ENCODE measurements at places on chromosomes 5 and 9.

DNA sequence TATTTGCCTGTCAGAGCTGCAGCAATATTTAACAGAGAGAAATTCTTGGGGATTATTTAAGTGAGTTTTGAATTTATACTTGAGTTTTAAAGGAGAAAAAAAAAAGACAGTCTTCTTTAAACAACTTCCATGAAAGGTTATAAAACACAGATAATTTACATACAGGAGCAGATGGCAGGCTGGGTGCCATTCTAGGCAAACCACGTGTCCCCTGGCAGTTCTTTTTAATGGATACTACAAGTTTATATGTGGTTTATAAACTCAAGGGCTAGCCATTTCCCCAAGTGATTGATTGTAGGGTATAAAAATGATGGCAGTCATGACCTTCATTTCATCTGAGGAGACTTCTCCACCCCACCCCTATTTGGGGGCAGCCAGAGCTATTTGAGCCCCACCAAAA is 166.6 kb downstream of the FSTL4 start:
- no peak for DNase-seq

DNA sequence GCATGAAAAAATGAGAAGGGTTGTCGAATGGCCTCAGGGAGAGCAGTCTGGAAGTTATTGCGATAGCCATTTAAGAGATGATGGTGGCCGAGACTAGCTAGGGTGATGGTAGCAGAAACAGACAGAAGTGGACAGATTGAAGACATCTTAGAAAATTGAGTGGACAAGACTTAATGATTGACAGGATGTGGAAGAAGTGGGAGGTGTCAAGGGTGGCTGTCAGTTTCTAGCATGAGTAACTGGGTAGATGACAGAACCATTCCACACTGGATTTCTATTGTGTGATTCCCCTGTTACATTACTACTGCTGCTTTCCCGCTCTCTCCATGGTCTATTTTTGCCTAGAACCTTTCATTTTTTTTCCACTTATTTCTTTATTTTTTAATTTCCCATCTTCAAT is 12.6 kb downstream of the CHMP5 start:
- no peak for DNase-seq

DNA sequence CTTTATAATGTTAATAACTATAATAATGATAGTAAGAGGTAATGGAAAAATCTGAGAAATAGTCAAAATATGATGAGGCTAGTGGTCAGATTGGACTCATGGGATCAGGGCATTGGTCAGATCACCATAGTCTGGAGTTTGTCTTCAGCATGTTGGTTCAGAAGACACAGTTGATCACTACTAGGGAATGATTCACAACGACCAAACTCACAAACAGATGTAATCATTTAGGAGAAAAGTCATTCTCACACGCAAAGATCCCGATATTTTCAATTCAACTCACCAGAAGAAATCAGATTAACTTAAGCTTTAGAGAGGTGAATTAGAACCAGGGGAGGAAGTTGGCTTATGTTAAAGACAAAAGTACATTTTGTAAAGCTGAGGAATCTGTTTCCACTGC is 131.8 kb downstream of the LURAP1L start:
- DNase-seq: no peak

DNA sequence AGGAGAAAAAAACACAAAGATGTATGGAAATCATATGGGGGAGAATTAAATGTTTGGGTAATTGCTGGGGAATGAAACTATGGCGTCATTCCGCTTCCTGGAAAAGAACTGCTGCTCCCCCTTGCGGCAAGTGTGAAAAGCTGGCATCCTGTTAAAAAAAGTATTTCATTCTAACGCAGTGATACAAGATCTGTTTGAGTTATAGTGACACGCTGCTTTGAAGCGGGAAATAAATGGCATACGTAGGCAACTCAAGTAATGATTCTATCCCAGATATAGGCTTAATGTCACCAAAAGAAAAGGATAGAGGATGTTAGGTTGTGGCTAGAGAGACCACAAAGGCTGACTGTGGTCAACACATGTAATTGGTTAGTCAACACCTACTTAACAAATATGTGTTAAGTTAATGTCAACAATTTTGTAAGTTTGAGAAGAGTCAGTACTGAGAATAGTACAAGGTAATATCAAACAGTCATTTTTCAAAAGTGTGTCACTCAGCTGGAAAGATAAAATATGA is 70.2 kb upstream of the ALDH1A1 start:
- DNase-seq: peak; percentile 85

DNA sequence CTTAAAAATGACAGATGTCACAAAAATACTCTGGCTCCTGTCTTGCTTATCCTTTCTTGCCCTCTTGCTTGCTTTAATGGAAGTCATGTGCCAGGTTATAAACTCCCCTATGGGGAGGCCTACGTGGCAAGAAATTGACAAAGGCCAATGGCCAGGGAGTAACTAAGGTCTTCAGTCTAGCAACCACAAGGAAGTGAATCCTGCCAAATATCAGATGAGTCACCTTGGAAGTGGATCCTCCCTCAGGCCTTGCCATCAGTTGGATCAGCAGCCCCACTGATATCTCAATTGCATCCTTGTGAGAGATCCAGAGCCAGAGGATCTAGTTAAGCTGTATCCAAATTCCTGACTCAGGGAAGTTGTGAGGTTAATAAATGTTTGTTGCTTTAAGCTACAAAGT is 82.8 kb downstream of the CAAP1 start:
- peak; percentile 28 for DNase-seq

- DNase-seq: no peak
These were observed 1985.9 kb downstream of the EFNA5 start for GRCh38 chr5:105684799-105685198.

DNA sequence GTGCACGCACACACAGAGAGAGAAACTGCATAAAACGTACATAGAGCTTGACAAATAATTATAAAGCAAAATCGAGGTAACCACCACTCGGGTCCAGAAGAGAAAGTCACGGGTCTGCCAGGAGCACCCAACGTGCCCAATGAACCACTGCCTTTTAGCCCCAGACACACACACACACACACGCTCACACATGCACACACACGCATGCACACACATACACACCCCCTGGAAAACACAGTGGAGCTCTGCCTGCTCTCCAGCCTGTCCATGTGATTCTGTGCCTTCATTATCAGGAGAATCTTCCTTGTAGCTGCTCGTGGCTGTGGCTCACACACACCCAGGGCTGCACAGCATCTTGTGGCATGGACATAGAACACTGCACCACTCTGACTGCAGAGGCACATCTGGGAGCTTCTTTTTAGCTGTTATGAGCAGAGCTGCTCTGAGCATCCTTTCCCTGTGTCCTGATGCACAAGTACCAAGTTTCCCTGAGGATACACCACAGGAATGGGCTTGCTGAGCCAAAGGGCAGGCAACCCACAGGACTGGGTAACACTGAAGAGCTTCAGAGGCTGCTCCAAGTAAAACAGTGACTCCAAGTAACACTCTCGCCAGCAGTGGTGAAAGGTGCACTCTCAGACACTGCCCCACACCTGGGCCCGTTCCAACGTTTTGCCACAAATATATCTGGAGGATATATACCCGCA is 58.9 kb downstream of the CAMSAP1 start:
- DNase-seq: no peak

GRCh38 chr5:32714836-32715235 is 3.7 kb downstream of the NPR3 start:
- no peak for DNase-seq

DNA sequence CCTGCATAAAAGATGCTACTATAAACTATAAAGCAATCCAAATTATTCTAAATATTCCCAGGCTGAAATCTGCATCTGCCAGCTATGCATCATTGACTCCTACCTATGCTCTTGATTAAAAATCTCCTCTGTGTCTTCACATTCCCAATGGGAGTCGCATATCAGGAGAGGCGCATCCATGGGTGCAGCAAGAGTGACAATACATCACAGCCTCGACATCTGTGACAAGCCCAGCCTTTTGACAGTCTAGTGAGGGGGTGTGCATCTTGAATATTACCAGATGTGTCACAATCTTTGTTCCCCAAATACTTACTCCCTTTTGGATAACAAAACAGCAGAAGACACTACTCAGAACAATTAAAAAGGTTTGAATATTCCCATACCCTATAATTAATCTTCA is 171.8 kb downstream of the PDE4D start:
- DNase-seq: no peak
